GOT3 (cell line): ENCODE measurements at places on chromosomes 16 and 17.

- no peak for DNase-seq
Observed at GRCh38 chr17:48600244-48601098, 4.3 kb downstream of the HOXB6 start.

DNA sequence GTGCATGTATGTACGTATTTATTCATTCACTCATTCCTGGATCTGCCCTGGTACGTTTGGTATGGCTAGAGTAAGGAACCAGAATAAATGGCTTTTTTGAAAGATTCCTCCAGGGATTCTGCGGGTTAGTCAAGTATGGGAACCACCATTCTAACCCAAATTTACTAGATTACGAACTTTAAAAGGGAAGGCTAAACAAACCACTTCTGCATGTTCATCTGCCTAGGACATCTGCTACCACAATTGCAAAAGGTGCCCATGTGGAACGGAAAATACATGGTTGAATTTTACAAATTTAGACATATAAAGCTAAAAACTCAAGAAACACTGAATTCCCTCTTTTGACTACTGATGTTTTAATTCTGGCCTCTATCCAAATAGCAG, 22.1 kb downstream of the CYTH1 start:
- DNase-seq = no peak

DNA sequence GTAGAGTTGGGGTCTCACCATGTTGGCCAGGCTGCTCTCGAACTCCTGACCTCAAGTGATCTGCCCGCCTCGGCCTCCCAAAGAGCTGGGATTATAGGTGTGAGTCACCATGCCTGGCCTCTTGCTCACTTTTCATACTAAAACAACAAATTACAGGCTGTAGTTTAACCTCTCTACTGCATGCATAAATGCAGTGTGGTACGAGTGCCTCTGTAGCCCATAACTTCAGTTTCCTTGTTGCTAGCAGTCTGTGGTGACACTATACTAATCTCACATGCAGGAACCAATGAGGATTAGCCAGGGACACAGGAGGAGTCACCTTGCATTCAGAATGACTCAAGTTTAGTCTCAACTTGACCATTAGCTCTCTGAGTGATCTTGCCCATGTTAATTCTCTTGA, 20.1 kb downstream of the HMOX2 start:
- DNase-seq = no peak

DNA sequence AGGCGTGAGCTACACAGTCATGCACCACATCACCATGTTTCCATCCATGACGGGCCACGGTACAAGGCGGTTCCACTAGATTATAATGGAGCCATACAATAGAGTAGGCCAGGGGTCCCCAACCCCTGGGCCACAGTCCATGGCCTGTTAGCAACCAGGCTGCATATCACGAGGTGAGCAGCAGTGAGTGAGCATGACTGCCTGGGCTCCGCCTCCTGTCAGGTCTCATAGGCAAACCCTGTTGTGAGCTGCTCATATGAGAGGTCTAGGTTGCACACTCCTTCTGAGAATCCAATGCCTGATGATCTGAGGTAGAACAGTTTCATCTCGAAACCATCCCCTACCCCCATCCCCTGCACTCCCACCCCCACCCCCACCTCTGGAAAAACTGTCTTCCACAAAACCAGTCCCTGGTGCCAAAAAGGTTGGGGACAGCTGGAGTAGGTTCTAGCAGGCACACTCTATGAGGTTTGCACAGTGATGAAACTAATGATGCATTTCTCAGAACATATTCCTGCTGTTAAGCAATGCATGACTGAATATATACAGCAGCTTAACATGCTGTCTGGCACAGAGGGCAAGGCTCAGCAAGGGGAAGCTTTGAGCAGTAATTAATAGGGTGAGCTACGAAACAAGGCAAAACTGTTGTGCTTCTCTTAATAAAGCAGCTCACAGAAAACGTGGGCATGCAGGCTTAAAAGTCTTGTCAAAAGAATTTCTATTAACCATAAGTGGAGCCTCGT, 108.0 kb downstream of the VPS53 start:
- no peak for DNase-seq

DNA sequence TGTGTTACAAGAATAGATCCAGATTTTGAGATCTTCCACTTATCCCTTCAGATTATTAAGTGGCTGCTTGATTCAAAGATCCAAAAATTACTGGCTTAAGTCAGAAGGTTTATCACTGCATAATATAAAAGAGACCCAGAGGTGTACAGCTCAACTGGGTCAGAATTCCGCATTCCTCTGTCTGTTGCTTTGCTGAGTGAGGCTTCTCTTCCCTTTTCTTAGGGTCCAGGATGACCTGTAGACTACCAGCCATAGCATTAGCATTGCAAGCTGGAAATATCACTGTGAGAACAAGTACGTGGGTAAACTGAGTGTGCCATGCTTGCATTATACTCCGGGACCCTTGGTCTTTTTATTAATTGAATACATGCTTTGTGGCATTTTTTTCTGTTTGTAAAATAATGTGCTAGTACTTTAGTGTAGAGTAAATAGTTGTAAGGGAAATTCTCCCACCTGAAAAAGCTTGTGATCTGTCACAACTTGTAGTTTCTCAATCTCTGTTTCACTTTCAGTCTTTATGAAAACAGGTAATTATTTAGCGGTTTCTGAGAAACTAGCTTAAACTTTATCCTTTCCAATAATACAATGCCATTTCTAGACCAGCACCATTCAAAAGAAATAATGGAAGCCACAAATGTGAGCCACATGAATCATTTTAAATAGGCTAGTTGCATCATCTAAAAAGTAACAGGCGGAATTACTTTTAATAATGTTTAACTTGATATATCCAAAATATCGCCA, 61.6 kb downstream of the TNRC6C start:
- no peak for DNase-seq

DNA sequence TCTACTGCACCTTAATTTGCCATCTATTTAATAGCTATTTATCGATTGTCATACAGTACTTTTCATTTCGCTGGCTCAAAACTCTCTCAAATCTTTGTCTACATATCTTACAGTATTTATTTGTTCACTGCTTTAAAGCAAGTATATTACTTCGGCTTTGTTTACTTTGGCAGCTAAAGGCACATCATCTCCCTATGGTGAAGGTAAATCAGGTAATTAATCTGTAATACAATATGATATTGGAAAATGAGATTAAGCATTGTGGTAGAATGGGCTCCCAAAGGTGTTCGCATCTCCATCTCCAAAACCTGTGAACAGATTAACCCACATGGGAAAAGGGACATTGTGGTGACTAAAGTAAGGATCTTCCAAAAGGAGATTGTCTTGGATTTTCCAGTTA, 6.5 kb downstream of the TMEM170A start:
- DNase-seq = no peak

GRCh38 chr16:17305694-17306093, 165.1 kb downstream of the XYLT1 start:
- DNase-seq = no peak

- DNase-seq = no peak
Observed at GRCh38 chr17:38571833-38572668, 33.7 kb downstream of the SRCIN1 start.

DNA sequence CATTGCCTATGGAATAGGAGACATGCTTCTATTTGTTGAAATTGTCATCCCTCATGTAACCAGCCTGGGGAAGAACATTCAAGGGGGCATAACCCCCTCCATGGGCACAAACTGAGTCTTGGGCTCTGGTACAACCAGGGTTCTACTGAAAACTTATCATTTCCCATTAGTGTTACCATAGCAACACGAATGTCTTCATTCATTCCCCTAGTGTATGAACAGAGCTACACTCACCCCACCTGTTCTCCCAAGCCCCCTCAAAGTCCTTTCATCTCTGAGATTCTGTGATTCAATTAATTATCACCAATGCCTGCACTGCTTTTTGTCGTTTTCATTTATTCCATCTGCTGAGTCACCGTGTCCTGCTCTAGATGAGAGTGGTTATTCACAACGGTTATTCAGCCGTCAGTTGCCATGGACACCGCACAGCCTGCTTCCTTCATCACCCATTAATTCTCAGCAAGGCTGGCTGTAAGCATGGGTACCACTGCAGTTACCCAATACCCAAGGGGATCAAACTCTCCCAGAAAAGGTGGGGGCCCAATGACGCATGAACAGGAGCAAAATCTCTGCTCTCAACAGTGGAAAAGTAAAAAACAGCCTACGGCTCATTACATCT, 1.6 kb upstream of the GAST start:
- DNase-seq = peak; percentile 69

DNA sequence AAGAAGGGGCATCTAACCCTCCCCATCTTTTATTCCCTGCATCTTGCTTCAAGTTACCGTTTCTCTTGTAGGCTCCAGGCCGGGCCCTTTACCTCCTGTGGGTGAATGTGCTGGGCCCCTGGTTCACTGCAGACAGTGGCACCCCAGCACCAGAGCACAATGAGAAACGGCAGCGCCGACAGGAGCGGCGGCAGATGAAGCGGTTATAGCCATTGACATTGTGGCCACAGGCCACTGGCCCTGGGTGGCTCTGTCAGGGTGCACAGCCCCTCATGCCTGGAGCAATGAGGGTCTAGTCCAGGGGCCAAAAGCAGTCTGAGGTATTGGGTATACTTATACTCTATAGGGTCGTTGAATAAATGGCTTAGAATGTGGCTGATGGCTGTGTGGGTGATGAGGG, 2.0 kb downstream of the TMEM208 start:
- DNase-seq = no peak

- no peak for DNase-seq
Observed at GRCh38 chr17:6843241-6843880, 11.8 kb upstream of the TEKT1 start.

- DNase-seq = no peak
Observed at GRCh38 chr16:83308414-83308813, 499.4 kb upstream of the HSBP1 start.

DNA sequence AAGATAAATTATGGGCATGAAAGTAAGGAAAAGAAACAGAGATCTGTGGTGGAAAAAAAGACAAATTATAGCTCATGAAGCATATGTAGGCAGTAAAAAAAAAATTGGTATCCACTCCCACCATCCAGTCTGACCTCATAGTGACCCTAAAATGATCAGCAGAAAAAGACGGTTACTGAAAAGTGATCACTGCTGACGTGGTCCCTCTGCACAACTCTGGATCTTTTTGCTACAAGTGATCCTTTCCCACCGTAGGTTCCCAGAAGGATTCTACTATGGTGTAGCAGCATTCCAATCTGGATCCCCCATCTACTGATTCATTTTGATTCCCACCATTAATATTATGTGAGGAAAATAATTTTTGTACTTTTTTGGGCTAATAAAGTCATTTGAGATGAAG, 10.9 kb upstream of the CHST6 start:
- no peak for DNase-seq

GRCh38 chr16:11781773-11782172, 15.3 kb downstream of the ZC3H7A start:
- DNase-seq = no peak

DNA sequence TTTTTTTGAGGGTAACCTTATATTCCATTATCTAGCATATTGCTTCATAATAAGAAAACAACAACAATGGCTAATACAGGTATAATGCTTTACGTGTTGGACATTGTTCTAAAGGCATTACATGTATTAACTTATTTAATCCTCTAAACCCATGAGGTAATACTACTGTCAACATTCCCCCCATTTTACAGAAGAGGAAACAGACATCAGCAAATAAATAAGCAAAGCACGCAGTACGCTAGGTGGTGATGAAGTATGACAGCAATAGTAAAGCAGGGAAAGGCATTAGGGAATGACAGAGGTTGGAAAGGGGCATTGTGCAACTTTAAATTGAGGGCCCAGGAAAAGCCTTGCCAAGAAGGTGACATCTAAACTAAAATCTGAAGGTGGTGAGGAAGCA, 4.6 kb downstream of the ANKRD40 start:
- no peak for DNase-seq

- peak; percentile 71 for DNase-seq
Observed at GRCh38 chr17:81553616-81554181, 1.5 kb upstream of the FAAP100 start.

- no peak for DNase-seq
Observed at GRCh38 chr16:52546291-52547003, 496 bp downstream of the TOX3 start.

DNA sequence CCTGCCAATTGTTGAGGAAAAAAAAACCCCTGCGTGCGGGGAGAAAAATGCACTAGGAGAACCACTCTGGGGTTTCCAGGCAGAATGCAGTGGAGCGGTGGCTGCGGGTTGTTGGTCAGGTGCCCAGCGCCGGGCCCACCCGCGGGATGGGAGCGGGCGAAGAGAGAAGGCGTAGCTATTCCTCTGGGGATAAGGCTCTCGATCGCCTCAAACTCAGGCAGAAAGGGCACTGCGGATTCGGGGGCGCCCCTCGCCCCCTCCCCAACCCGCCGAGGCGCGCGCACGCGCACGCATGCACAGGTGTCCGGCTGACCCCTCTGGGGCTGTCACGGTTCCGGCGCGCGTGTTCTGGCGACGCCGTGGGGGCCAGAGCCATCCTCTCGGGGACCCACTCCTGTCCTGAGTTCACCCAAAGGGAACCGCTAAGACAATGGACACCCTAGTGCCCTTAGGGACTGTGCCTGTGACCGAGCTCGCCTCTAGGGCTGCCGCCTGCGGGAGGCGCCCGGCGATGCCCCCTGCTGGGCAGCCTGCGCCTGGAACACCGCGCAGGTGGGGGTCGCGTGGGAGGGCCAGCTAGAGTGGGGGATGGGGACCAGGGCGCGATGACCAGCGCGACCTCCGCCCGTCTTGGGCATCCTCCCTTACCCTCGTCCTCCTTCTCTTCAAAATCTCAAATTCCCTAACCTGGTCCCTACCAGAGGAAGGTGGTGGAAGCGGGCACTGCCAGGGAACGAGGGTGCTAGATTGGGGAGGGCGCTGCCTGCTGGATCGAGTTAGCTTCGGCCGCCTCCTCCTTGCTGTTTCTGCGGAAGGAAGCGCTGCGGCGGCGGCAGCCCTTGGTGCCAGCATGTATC, 14.4 kb upstream of the CBX8 start:
- no peak for DNase-seq

DNA sequence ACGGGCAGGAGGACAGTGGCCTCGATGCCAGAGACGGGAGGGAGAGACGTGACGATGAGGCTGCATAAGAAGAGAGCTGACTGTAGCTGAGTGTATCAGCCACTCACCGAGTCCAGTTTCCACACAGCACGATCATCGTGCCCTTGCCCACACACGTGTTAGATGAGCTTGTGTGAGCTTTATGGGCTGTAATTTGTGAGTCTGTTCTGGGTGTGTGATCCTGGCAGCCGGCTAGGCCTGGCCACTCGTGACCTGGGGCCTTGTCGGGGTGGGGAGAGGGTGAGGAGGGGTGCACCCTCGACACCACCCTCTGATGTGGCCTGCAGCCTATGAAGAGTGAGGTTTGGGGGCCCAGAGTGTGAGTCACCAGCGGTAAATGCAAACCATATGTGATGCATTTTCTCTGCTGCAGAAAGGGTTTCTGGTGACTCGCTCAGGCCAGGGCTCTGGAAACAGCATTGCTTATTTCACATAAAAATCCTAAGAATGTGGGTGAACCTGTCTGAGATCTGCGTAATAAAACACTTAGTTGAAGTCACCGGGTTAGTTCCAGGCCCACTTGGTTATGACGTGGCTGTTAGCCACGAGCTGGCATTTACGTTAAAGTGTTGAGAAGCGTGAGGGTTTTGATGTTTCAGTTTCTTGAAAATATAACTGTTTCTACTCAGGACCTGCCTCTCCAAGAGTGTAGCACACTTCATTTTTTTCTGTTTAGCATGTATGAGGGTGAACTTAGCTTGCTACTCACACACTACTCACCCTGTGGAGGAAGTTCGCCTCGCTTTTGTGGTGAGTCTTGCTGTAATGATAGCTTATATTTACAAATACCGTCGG, 4.2 kb downstream of the METRNL start:
- DNase-seq = peak; percentile 48

GRCh38 chr16:84115919-84116719, 623 bp downstream of the MBTPS1 start:
- no peak for DNase-seq
